ENCODE measurements at places on chromosomes 1 and 21.

- DNase-seq, result no peak
Observed at GRCh38 chr1:243364330-243364729, 108.5 kb downstream of the SDCCAG8 start.

- no peak for DNase-seq
Observed at GRCh38 chr1:91805311-91805801, 80.6 kb downstream of the TGFBR3 start.

GRCh38 chr1:226529891-226530290 is 18.7 kb upstream of the STUM start:
- no peak for DNase-seq

- no peak for DNase-seq
Observed at GRCh38 chr1:75257424-75257823, 123.2 kb downstream of the LHX8 start.

GRCh38 chr1:180265201-180265600 is 35.1 kb downstream of the LHX4 start:
- no peak for DNase-seq

GRCh38 chr21:43321611-43322010 is 105.3 kb downstream of the SIK1 start:
- no peak for DNase-seq

DNA sequence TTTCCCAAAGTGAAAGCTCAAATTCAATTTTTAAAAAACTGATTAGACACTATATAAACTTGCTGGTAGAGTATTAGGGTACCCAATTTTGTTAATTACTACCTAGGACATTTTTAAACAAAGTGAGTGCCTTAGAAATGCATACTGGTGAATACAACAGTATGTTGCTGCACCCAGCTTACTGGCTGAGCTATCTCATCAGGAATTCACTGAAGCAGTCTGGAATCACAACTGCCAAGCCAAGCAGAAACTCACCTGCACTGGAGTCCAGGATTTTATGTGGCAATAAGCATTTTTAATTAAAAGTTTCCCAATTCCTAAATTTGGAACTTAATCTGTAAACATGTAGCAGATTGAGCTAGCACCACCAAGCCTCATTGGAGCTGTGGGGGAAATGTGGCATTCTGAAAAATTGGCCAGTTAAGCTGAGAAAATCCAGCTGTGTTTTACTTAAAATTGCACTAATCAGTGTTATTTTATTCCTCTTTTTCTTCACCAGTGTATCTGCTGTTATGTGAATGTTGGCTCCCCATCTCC is 61.8 kb downstream of the CLEC20A start:
- DNase-seq, result no peak

DNA sequence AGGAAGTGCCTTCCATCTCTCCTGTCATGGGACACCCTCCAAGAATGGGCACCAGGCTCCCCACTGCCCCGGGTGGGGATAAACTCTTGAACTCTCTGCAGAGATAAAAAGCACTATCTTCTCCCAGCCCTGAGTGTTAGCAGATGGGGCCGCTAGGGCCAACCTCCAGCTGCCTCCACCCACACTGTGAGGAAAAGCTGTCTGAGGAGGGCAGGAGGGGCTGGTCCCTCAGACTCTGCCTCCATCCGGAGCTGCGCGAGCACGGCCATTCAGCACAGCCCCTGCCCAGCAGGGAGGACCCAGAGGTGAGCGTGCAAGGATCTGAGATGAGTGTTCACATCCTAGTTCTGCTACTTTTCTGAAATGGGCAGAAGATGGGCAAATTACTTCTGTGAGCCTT is 51.8 kb upstream of the TRABD2B start:
- DNase-seq, result no peak

- no peak for DNase-seq
Observed at GRCh38 chr1:35453031-35453430, 104.2 kb downstream of the KIAA0319L start.

GRCh38 chr1:12031039-12031980 is 12.0 kb downstream of the MIIP start:
- no peak for DNase-seq

DNA sequence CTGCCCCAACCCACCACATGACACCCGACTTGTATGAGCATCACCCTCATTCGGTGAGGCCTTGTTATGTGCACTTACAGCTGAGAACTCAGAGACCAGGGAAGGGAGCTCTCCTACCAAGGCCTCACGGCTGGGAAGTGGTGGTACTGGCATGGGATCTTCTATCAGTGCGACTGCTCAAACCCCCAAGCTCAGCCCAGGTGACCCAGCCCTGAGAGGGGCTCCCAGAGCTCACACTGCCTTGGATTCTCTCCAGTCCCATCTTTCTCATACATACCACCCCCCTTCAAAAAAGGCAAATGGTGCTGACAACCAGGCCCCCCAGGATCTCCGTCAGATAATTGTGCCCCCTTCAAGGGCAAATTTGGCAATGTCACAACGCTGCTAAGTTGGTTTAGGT is 777 bp upstream of the PLA2G2F start:
- DNase-seq, result no peak

DNA sequence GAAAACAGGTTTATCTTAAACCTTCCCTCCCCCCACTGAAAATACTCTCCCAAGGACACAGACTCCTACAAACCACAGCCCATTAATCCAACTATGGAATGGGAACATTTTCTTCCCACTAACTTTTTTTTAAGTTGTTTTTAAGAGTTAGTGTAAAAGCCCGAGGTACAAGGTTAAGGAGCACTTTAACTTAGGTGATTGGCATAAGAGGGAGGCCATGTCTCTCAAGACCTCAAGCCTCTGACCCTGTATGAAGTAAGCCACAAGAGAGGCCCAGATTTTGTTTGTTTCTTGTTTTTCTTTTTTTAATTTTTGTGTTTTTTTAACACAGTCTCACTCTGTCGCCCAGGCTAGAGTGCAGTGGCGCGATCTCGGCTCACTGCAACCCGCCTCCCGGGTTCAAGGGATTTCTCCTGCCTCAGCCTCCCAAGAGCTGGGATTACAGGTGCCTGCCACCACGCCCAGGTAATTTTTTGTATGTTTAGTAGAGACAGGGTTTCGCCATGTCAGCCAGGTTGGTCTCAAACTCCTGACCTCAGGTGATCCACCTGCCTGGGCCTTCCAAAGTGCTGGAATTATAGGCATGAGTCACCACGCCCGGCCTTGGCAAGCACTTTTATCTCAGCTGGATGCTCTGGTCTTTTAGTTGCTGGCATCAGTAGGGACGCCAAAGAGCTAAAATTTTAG is 14.4 kb downstream of the ARMH1 start:
- DNase-seq, result no peak

DNA sequence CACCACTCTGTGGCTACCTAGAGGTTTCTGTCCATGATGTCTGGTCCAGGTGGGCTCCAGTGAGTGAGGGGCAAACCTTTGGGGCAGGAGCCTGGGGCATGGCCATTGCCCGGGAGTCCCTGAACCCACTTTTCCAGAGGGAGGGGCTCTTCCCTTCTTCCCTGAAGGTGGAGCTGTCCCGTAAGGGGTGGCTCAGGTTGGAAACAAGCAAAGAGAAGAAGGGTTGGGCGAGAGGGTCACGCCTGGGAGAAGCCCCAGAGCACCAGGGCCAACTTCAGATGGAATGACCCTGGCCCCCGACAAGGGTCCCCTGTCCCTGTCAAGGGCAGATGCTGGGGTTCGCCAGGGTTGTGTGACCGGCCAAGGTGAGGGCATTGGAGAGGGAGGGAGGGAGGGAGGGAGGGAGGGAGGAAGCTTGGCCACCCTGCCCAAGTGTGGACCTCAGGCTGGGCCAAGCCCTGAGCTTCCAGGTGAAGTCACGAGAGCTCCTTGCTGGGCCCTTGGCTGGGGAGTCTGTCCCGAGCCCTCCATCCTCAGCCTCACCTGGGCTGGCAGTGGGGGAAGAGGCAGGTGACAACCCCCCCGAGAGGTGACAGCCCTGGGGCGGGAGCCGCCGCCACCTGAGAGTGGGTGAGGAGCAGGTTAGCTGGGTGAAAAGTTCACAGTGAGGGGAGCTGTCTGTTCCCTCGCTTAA is 69.6 kb downstream of the DHRS3 start:
- DNase-seq, result no peak

GRCh38 chr1:160166166-160166868 is 14.9 kb downstream of the ATP1A4 start:
- no peak for DNase-seq

DNA sequence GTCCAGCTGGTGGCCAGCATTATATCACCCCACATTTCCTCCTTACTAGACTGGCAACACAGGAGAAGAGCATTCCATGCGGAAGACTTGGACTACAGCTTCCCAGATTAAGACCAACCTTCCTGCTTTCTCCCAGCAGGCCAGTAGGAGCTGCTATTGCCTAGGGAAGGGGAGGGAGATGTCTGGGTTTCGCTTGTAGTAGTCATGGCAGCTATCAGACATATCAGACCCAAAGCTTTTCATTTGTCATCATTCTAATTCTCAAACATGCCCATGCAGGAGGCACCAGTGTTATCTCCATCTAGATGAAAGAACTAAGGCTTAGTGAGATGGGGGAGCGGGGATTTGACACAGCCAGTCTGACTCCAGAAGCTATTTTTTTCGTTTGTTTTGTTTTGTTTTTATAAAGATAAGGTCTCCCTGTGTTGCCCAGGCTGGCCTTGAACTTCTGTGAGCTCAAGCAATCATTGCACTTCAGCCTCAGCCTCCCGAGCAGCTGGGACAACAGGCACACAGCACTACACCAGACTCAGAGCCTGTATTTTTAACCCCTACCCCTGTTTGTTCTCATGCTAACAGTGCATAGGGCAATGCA is 4.5 kb downstream of the PLA2G2A start:
- DNase-seq, result no peak

DNA sequence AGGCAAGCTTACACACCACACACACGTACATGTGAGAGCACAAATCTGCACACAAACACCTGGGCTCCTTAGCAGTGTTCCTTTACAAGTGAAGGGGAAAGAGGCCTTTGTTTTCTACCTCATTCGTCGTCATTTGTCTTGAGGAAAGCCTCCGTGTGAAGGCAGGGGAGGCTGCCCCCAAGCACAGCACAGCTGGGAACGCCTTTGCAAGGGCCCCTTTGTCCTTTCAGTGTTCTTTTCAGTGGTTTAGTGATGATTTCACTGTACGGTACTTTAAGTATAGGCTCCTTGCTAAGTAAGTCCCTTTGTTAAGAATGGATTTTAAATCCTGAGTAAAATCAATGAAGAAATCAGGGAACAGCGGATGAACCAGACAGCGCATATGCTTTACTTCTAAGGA is 94.1 kb downstream of the PGBD5 start:
- DNase-seq, result no peak

GRCh38 chr1:109892561-109893368 is 17.9 kb upstream of the CSF1 start:
- no peak for DNase-seq

DNA sequence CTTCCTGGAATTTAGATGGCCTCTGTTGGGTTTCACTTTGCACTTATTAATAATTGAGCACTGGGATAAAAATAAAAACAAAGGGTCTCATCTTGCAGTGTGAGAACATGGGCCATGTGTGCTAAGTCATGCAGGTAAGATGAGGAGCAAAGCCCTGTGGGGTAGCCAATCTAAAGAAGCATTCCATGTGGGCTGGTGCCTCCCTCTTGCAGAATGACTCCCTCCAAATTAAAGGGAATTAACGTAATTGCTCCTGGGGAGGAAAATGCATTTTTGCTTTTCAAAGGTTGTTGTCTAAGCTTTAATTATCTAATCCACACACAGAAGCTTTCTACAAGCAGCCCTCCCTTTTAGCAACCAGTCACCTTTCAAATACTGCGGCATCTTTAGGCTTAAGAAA is 69.8 kb downstream of the CDC14A start:
- no peak for DNase-seq

- no peak for DNase-seq
Observed at GRCh38 chr1:183238071-183238470, 52.0 kb downstream of the LAMC2 start.

DNA sequence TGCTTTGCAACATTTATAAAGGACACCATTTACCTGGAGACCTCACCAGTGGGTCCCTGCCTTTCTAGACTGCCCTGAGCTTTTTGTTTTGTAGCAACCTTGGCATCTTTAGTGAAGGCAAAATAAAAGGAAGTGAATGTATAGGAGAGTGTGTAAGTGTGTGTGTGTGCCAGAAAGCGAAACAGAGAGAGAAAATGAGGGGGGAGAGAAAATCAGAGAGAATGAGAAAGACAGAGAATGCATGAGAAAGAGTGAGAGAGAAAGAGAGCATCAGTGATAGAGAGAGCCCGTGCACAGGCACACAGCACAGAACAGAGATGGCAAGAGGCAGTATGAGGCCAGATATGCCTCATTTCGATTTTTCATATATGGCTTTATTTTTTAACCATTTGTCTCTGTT is 57.5 kb downstream of the HSD3B1 start:
- DNase-seq, result no peak
